ENCODE measurements at places on chromosomes 11 and 22.

GRCh38 chr11:122165607-122166371 lies 49.8 kb upstream of the BLID start:
- DNase-seq: no peak

- DNase-seq: no peak
These were observed 102.7 kb downstream of the FEZ1 start for GRCh38 chr11:125393331-125393730.

- DNase-seq: no peak
These were observed 48.5 kb downstream of the PITPNB start for GRCh38 chr22:27870234-27871191.

DNA sequence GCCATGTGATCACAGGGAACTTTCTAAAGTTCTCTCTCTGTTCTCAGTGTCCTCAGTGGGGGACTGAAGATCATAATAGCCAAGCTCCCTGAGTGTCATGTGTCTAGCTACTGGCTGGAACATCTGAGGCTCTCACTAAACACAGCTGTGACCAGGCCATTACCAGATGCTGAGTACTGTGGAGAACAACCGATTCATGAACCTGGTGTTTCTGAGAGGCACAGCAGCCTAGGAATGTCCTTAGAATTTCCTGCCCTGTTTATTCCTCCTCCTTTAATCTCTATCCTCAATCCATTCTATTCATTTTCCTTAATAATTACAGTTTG lies 93.0 kb downstream of the ME3 start:
- no peak for DNase-seq

DNA sequence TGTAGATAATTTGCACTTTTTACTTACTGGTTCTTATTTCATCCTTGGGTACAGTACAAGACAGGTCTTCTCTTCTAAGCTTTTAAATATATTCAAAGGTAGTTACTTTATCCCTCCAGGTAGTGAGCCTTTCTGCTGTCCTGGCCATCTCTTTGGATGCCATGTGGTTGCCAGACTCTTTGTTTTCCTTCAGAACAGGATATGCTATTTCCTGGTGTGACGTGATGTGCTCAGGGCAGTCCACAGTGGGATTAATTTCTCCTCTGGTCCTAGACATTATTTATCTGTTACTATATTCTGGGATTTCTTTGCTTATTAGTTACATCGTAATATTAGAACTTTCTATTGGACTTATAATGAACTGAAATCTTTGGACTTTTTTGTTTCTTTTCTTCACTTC lies 63.7 kb downstream of the PPP6R3 start:
- DNase-seq: no peak

DNA sequence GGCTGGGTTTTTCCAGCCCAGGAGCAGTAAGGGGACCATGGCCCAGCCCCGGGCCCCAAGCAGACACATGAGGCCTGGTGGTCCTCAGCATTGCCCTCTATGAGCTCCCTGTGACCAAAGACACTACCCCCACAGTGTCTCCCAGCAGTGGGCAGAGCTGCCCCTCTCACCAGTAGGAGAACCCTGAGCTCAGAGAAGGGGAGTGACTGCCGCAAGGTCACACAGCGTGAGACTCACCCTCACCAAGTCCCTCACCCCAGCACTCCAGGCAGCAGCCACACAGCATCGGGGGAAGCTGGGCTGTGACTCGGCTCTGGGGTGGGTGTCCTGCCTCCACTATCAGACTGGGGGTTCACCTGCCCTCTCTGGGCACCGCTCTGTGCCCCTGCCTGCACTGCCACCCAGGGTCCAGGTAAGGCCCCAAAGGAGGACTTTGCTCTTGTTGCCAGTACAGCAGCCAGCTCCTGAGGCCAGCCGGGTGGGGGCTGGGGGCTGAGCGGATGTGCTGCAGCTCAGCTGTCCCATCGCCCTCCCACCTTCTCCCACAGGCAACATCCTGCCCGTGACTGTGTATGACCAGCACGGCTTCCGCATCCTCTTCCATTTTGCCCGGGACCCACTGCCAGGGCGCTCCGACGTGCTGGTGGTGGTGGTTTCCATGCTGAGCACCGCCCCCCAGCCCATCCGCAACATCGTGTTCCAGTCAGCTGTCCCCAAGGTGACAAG lies 7.9 kb upstream of the SH3BP1 start:
- DNase-seq: no peak

- no peak for DNase-seq
These were observed 122.6 kb upstream of the SERPIND1 start for GRCh38 chr22:20651286-20651685.

GRCh38 chr22:36012332-36012731 lies 16.3 kb downstream of the RBFOX2 start:
- DNase-seq: no peak

DNA sequence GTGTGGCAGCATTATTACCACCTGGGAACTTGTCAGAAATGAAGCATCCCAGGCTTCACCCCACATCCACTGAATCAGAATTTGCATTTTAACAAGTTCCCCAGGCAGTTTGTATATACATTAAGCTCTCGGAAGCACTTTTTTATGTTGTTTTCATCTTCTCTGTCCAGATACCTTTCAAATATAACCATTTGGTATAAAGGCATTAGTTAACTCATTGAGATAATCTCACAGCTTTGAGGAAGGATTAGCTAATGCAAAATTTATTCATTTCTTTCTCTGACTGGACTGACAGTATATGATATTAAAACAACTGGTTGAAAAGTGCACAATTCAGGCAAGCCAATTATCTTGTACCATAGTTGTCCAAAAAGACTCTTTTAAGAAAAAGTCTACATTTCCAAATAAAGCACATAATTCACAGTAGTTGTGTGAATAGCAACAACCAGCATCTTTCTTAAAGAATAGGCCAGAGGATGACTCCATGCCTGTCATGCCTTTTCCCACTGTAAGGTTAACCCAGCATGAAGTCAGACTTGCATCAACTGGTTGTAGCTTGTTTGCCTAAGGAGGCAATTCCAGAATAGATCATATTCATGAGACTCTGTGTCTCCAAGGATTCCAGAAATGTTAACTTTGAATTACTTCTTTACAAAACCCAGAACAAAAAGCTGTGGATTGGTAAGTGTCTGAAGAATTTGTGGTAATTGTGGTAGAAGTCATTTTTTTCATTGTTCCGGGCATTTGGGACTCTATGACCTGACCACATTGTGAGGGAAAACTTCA lies 254.3 kb upstream of the SESN3 start:
- DNase-seq: no peak

DNA sequence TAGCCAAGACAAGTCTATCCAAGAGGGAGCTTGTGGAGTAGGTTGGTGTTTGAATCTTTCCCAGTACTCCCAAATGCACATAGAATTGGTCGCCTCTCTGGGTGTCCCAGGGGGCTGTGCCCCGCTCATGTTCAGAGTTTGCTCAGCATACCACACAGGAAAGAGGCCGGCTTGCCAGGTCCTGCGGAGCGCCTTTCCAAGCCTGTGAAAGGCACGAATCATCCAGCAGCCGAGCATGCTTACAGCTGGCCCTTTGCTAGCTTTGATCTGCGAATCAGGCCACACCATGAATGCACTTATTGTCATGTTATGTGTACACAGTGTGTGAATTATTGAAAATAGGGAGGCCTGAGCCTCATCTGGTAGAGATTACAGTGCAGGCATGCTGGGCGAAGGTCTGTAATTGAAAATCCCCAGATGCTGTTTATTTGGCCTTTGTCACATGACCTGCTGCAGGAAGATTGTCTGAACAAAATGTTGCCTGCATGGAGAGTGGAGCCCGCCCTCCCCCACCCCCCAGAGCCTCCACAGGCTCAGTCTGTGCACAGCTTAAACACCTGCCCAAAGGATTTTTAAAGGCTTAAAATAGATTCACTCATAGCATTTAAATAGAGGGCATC lies 163.3 kb upstream of the RASSF10 start:
- peak; percentile 95 for DNase-seq

GRCh38 chr11:88480223-88480622 lies 142.7 kb upstream of the CTSC start:
- DNase-seq: no peak

DNA sequence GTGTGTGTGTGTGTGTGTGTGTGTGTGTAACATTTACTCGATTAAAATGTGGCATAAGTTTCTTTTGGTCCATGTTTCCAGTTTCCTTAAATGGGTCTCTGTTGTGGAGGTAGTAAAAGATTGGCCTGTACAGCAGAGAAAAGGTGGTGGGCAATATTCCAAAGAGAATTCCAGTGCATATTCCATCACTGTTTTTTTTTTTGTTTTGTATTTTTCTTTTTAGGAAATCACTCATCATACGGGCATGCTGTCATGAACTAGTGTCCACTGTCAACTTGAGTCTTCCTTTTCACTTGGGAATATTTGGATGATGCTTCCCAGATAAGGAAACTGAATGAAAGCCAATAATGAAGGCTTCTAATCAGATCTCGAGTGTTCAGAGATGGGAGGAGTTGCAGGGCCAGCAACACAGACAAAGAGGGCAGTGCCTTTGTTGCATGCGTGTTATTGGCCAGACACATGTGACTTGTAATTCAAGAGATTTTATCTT lies 95.2 kb upstream of the PDGFD start:
- no peak for DNase-seq

DNA sequence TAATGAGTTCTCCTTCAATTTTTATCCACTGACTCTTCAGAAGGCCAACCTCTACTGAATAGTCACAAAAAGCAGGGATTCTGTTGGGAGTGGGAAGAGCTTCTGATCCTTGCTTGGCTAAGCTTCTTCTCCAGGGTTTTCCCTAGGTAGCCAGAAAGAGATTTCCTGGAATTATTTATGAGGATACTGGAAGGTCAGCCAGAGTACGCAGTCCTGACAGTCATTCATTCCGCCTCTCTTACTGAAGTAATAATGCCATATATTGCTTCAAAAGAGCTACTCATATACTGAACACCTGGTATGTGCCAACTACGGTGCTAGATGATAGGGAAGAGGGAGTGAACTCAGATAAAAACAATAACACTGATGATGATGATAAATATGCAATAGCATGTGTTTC lies 116.1 kb downstream of the CCDC34 start:
- no peak for DNase-seq

- DNase-seq: no peak
These were observed 35.4 kb downstream of the HORMAD2 start for GRCh38 chr22:30115705-30116104.

GRCh38 chr11:14317659-14318325 lies 41.2 kb downstream of the RRAS2 start:
- no peak for DNase-seq

DNA sequence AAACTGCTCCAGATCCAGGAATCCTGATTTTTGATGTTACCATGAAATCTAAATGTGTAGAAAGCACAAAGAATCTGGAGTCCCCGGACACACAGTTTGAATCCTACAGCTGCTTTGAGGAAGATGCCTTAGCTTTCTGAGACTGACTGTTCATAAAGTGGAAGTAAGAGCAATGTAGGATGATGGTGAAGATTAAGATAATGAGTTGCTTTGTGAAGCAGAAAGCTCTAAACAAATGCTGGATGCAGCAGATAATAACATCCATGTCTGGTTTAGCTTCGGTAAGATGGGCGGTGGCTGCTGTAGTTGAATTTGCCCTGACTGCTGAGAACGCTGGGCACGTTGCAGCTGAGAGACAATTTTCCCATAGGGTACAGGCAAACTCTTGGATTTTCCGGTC lies 20.1 kb downstream of the OVOL1 start:
- DNase-seq: no peak

DNA sequence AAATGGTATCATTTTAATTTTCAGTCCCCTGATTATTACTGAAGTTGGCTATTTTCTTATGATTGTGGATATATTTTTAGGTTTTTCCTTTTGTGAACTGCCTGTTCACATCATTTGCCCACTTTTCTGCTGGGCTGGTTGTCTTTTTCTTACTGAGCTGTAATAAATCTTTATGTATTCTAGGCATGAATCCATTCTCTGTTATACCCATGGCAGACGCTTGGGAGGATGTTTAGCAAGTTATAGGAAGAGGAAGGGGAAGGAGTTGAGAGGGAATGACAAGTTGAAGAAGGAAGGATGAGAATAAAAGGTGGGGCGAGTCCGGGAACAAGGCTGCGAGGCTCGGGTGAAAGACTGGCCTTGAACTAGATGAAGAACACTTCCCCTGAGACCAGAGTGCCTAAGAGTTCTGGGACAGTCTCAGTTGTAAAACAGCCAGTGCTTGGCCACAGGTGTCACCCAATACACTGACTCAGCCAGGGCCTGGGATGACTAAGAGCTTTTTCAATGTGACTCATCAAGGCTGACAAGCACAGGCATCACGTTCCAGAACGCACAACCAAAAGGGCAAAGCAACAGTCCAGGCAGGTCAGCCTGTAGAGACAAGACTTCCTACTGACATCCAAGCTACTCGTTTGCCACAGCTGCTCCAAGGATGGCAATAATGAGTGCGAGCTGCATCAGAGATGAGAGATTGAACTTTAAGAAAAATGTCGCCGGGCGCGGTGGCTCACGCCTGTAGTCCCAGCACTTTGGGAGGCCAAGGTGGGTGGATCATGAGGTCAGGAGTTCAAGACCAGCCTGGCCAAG lies 35.2 kb downstream of the LRFN4 start:
- no peak for DNase-seq

DNA sequence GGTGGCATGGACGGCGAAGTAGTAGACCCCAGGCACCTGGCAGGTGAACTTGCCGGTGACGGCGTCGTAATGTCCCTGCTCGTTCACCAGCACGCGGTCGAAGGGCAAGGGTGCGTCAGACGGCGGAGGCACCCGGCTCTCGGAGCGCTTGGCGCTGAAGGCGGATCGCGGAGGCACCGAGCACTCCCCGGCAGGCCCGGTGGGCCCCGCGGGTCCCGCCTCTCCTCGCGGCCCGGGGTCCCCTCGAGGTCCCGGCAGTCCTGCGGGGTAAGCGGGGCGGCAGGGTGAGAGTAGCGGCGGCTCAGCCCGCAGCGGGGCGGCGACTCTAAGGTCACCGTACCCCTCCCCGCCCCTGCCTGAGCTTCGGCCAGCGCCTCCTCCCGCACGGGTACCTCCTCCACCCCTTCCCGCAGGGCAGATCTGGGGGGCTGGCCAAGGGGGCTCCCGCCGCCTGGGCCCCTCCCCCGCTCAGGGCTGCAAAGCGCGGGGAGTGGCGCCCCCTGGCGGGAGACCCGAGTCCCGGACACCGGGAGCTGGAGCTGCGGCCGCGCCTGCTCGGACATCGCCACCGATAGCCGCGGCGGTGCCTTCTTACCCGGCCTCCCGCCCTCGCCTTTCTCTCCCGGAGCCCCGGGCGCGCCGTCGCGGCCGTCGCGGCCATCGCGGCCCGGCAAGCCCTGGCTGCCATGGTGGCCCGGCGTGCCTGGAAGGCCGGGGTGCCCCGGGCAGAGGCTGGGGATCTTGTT lies 921 bp downstream of the C1QTNF5 start:
- no peak for DNase-seq

DNA sequence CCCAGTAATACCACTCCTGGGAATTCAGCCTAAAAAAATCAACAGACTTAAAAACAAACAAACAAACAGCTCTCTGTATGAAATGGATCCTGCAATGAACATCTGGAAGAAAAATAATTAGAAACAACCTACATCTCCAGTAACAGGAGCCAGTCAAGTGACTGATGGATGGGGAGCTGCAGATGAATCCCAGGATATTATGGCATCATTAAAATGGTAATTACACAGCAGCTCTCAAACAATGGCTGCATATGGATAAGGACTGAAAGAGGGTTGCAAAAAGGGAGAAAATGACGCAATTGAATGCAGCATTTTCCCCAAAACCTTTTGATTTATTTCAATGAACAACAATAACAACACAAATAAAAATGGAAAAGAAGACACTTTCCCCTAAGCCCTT lies 4.1 kb downstream of the NPTXR start:
- DNase-seq: no peak

Data from NCI-H510A (cell line).